Keratinocyte (primary cell): ENCODE measurements at places on chromosomes 3 and 15. TPM values are rescaled to one million over a fixed set of nuclear protein-coding genes. Genes with fewer than 3 reads are reported as not detected.

DNA sequence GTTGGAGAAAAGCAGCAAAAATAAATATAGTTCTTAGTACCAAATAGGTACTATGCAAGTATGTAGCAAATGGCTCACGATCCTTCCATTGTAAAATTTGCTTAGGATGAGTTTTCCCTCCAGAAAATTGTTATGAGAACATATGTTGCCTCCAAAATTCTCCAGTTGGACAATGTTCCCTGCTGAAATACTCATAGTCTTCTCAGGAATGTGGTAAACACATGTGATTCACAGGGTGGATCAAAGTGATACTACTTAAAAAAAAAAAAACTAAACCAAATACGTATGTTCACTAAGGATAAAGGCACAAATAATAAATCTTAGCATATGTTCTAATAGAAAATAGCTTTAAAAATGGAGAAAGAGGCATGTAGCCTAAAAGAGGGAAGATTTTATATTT is 84.3 kb upstream of the ZNF385D start:
- no peak for DNase-seq

The ZMYND10 gene
- polyA plus RNA-seq: 0.10 to 0.21 TPM (median 0.15 TPM) in 3 replicates

The RLBP1 gene
- not detected in 3 replicates for polyA plus RNA-seq

GRCh38 chr3:147391781-147392624 is 14.3 kb downstream of the ZIC4 start:
- no peak for DNase-seq

- DNase-seq: no peak
Measured at GRCh38 chr15:48774484-48774883, 36.4 kb downstream of the CEP152 start.

The GNB4 gene
- 35.1 to 51.1 TPM (median 42.2 TPM) in 3 replicates for polyA plus RNA-seq
